ENCODE measurements at places on chromosomes 6 and 20.

GRCh38 chr6:62357835-62358234, 71.8 kb upstream of the KHDRBS2 start:
- DNase-seq: no peak

GRCh38 chr6:113591896-113592827, 265.0 kb upstream of the MARCKS start:
- no peak for DNase-seq

GRCh38 chr20:36004045-36004444, 35.7 kb downstream of the CNBD2 start:
- no peak for DNase-seq

GRCh38 chr6:49649988-49650387, 13.3 kb upstream of the RHAG start:
- no peak for DNase-seq

DNA sequence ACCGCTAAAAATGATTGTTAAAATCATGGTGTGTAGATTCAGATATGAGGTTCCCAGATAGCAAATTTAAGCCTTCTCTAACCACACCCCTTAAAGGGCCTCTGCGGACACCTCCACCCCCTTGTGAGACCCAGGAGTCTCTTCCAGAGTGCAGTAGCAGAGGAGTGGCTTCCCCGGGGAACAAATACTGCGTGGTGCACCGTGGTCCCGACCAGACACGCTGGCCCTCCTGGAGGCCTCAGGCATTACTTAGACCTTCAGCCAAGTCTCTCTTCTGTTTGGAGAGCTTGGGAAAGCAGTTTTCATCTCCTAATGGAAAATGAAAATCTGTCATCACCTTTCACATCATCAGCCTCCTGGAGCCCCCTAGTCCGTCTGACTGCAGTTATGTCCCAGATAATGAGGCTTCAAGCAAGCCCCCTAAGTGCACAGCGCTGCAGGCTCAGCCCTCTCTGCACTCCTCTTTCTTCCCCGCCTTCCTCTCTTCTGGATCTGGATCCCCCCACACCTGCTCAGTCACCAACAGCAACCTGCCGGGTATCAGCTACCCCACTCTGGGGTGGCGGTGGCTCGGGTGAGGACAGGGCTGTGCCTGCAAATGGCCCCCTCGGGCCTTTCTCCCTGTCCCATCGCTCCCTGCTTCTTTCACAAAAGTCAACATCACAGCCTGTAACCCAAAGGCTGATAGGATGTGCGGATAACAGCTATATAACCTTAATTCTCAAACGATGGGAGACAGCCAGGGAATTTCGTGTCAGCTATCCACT, 58.8 kb upstream of the TAGAP start:
- no peak for DNase-seq

DNA sequence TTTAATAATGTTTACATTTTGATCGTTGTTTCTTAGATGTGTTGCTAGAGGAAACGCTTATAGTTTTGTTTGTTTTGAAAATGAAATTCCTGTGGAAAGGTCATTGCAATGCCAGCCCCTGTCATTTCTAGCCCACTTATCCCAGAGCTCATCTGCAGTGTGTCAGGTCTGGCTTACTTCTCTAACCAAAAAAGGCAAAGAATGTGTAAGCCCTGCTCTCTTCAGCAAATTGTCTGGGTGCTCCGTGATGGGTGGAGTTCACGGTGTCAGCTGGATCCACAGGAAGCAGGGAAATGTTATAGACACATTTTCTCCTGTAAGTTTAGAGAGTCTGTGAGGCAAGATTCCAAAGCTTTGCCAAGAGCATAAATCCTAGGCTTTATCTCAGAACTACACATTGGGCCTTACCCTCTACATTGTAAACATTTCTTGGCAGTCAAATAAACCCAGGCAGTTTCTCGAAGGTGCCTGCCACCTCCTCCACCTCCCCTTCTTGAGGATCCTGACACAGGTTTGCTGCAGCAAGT, 50.9 kb downstream of the RPRD1B start:
- DNase-seq: no peak

- DNase-seq: no peak
Measured at GRCh38 chr20:47444584-47444983, 57.1 kb upstream of the NCOA3 start.

DNA sequence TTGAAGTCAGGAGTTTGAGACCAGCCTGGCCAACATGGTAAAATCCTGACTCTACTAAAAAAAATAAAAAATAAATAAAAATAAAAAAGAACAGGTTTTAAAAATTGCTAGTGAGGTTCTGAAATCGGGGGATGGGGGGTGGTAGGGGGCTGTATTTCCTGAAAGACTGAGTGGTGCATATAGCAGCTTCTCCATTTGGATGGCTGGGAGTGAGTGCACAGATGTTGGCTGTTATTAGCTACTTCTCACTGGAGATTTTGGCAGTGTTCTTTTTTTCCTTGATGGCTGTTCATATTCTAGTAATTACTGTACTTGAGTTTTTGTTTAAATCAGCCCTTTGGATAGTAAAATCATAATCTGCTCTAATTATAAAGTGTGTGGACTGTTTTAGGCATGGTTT, 79.8 kb downstream of the RTN4IP1 start:
- DNase-seq: no peak

- DNase-seq: no peak
Measured at GRCh38 chr6:34490390-34491090, 24.7 kb downstream of the PACSIN1 start.

DNA sequence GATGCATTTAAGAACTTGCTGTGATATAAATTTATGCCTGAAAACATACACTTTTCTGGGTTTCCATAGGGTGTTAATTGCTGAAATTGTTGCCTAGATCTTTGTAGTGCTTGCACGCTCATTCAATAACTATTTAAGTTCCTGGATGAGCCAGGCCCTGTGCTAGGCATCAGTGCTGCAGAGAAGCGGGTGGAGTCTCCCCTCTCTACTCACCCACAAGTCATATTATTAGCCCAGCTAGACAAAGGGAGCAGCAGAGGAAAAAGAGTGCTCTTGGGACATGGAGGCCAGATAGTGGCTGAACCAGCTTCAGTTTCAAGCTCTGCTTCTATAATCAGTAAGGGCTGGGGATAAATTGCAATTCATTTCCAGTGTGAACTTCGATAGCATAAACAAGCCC, 329.1 kb downstream of the TFAP2B start:
- DNase-seq: no peak

- no peak for DNase-seq
Measured at GRCh38 chr20:870758-871157, 37.2 kb downstream of the FAM110A start.

- DNase-seq: no peak
Measured at GRCh38 chr6:108454356-108454755, 106.4 kb upstream of the FOXO3 start.

- DNase-seq: no peak
Measured at GRCh38 chr6:15207923-15208322, 37.9 kb upstream of the JARID2 start.

DNA sequence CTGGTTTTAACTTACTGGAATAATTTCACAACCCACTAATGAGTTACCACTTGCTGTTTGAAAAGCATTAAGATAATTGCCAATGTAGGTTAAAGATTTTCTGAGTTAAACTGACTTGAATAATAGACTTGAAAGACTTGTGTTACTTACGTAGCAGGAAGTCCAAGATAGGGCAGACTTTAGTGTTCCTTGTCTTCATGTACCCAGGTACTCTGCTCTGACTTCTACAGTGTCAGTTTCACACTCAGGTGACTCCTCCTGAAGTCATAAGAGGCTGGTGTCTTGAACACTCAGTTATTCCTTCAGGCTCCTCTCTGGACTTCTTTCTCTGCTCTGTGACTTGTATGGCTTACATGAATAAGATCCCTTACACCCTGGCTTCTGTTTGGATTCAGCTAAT, 76.3 kb upstream of the SGK1 start:
- no peak for DNase-seq

GRCh38 chr6:45633272-45633908, 255.7 kb upstream of the SUPT3H start:
- DNase-seq: no peak

DNA sequence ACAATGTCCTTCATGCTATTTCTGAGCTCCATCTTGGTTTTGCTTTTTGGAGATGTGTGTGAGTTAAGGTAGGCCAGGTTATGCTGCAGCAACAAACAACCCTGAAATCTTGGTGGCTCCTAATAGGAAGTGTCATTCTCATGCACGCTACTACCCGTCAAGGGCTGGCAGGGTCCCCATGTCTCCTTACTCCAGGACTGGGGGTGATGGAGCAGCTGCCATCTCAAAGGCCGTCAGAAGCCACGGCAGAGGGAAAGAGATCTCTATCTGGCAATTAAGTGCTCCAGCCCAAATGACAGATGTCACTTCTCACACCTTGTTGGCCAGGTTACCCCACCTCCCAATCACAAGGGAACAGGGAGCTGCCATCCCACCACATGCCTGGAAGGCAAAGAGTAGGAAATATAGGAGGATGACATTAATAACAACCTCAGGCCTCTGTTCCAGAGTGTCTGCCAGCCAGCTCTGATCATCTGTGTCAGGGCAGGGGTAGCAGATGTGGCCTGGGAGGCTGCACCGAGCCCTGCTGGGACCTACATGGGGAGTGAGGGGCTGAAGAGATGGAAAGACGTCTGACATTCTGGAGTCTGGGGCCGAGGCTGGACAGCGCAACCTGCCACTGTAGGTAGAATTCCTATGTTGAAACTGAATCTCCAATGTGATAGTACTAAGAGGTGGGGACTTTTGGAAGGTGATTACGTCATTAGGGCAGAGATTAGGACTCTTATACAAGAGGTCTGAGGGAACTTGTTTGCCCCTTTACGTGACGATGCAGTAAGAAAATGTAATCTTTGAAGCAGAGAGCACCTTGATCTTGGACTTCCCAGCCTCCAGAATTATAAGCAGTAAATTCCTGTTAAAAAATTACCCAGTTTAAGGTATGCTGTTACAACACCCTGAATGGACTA, 4.8 kb upstream of the SDCBP2 start:
- DNase-seq: no peak

- no peak for DNase-seq
Measured at GRCh38 chr6:55955684-55956083, 80.3 kb upstream of the BMP5 start.

GRCh38 chr20:48636301-48636700, 191.5 kb downstream of the PREX1 start:
- DNase-seq: no peak

DNA sequence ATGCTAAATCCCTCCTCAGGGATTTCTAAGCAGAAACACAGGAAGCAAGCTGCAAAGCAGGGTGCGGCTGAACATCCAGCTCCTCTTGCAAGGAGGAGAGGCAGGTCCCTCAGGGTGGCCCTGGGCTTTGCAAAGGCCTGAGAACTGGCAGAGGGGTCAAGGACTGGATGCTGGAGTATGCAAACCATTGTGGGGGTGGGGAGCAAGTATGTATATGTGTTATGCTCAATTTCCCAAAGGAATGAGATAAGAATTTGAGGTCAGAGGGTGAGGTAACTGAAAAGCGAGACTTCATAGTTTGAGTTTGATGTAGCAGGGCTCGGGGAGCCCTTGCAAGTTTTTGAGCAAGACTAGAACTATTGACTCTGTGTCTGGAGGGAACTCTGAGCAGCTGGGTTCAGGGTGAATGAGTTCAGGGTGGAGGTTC, 11.2 kb downstream of the SLC22A2 start:
- no peak for DNase-seq

DNA sequence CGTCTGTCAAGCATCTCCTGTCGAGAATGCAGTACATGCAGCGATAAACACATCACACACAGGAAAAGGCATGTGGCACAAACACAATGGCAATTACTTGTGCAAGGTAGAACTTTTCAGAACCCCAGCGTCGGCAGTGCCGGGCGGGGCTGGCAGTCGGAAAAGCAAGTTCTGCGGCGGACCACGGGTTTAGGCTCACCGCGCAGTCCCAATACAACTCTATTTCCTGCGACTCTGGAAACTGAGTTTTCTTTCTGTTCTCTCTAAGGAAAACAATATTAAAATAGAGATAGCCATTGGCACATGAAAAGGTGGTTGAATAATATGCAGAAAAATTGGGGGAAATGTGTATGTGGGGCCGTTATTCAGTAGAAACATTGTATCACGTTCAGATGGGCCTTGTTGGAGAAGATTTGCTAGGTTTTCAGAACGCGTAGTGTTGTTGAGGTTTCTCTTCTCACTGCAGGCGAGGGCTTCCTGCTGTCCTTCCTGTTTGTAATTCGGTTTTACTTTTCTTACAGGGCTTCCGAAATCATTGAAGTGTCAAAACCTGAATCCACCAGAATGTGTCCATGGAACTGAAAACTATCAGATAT, 369.5 kb downstream of the THBS2 start:
- DNase-seq: no peak

GRCh38 chr20:32972181-32973076, 31.8 kb downstream of the SUN5 start:
- peak; percentile 79 for DNase-seq

GRCh38 chr6:162951164-162951743, 223.5 kb downstream of the PACRG start:
- no peak for DNase-seq

DNA sequence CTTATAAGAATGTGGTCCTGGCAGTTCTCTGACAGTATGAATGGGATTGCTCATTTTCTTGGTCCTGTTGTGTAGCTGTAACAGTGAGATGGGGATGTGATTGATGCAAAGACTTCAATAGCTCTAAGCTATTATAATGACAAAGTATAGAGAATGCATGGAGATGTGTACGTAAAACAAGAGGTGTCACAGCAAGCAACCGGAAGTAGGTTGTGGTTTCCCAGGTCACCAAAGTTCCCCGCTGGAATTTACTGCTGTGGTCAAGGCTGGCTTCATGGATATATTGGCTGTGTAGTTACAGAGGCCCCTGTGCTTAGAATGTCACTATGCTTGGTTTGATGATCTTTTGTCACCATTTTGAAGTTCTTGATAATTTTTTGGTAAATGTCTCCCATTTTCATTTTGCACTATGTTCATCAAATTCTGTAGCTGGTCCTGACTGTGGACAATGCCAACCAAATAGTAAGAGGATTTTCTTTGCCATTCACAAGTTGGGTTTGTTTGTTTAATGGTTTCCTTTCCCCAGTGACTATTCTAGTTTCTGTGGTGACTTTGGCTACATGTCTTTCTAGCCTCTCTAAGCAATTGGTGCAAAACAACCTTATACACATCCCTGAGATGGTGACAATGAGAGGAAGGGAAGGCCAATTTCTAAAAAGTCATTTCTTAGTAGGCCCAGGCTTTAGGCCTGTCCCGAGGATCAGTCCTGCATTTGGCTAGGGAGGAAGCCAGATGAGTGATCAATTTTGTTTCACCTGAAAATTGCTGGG, 10.5 kb downstream of the DNAH8 start:
- no peak for DNase-seq

GRCh38 chr6:138520463-138520862, 21.2 kb upstream of the NHSL1 start:
- DNase-seq: no peak

Data from activated T-cell treated with anti-CD3 and anti-CD28 coated beads for 24 hours (primary cell).